ENCODE measurements at places on chromosomes 7 and 10.
A peak's percentile ranks its signal among the peaks of the same experiment; 100 is the strongest.

- no peak for DNase-seq
Measured at GRCh38 chr10:26970667-26971066, 109.9 kb upstream of the ABI1 start.

GRCh38 chr10:92486637-92487036, 87.3 kb downstream of the IDE start:
- no peak for DNase-seq

DNA sequence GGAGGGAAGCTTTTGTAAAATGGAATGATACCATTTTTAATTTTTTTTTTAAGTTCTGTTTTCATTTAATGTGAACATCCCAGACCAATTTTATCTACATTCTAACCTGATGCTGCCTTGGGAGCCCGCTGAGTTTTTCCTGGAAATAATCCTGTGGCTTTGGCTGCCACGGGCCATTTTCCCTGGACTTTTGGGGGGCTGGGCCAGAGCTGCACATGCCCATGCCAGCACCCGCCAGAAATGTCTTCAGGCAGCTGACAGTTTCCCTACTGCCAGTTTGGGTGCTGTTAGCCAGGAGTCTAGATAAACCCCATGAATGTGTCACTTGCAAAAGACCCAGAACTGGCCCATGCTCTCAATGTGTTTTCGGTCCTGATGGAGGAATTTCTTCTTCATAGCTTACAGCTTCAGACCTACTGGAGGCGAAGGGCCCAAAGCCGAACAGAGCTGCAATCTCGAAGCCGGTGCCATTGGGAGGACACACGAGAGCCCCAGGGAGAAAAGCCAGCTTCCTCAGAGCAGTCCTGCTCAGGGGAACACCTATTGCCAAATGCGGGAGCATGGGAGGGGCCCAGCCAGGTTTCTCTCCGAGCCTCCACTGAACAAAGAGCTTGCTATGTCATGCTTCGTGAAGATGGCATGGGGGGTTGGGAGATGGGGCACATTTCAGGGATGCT, 444.2 kb upstream of the MKI67 start:
- no peak for DNase-seq

- no peak for DNase-seq
Measured at GRCh38 chr7:7720750-7721621, 2.6 kb upstream of the RPA3 start.

DNA sequence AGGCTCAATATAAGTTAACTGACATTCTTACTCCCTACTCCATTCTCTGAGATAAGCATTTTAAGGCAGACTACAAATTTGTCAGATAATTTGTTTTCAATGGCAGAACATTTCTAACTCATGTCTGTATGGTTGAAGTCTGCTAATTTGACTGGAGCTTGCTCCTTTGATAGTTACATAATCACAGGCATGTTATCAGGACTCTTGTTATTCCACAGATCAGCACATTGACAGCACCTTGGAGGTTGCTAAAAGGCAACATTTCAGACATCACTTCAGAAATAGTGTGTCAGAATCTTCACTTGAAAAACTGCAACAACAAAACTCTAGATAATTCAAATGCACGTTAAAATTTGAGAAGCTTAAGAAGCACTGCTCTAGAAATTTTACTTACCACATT, 158.3 kb upstream of the PCLO start:
- no peak for DNase-seq

DNA sequence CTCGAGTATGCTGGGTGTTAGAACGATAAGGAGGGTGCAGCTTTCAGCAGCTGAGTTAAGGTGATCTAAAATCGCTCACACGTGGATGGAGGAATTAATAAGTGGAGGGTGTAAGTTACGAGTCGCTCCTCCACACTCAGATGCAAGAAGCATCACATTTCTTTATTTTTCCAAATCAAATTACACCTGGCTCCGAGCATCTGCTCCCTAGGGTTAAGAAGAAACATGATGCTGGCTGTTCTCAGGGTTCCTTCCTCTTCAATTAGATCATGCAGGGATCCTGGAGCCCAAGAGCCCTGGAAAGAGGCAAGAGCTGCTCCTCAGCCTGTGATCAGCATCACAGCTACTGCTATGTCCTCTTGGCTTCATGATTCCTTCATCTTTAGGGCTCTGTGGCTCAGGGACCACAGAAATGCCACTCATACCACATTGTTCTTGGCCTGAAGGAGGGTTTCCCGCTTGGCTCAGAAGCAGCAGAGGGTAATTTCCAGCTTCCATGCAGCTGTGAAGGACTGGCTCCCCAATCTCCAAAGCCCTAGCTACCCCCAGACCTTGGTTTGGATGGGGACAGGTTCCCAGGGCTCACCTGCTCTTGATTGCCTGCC, 235.9 kb upstream of the ZNF32 start:
- no peak for DNase-seq

GRCh38 chr7:128838109-128838779, 8.0 kb downstream of the FLNC start:
- DNase-seq, result no peak

- no peak for DNase-seq
Measured at GRCh38 chr7:152128252-152128651, 102.8 kb downstream of the GALNT11 start.

- DNase-seq, result no peak
Measured at GRCh38 chr7:45610660-45611299, 36.6 kb downstream of the ADCY1 start.

- no peak for DNase-seq
Measured at GRCh38 chr7:7957513-7957912, 11.1 kb upstream of the GLCCI1 start.

GRCh38 chr10:17768957-17769356, 17.0 kb downstream of the TMEM236 start:
- DNase-seq, result no peak

- DNase-seq, result no peak
Measured at GRCh38 chr10:61279400-61279799, 173.8 kb downstream of the TMEM26 start.

GRCh38 chr7:128129224-128129864, 98.1 kb upstream of the LRRC4 start:
- DNase-seq, result no peak

GRCh38 chr7:147759327-147759943, 831.1 kb upstream of the C7orf33 start:
- no peak for DNase-seq

DNA sequence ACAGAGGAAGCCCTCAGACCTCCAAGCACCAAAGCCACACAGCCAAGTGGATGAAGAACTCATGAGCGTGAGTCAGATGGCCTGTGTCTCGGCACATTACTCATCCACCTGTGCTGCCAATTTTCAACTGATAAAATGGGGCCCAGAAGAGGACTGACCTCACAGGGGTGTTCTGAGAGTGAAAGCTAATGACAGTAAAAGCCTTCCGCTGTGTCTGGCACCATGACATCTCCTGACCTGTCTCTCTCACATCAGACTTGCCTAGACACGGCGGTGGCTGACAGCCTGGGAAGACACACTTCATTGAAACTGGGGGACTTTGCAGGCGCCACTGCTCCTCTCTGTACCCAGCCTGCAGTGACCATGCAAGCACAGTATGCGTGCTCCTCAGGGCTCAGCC, 8.3 kb upstream of the SLC18A3 start:
- no peak for DNase-seq

GRCh38 chr7:72924386-72924732, 536 bp upstream of the POM121 start:
- peak; percentile 1 for DNase-seq

DNA sequence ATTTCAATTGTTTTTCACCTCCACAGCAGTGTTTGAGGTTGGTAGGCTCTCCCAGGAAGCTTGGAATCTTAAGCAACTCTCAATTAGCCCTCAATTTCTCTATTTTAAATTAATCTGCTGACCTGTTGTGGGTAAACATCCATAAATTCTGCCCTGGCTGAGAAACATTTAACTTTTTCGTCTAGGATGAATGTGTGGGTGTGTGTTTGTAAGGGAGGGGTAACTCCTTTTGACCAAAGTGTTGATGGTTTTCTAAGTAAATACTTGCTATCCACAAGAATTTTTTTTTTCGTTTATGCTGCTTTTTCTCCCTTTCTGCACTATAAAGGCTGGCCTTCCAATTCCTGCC, 973 bp downstream of the PPP3CB start:
- no peak for DNase-seq

GRCh38 chr10:73517166-73517888, 21.5 kb upstream of the PPP3CB start:
- no peak for DNase-seq

DNA sequence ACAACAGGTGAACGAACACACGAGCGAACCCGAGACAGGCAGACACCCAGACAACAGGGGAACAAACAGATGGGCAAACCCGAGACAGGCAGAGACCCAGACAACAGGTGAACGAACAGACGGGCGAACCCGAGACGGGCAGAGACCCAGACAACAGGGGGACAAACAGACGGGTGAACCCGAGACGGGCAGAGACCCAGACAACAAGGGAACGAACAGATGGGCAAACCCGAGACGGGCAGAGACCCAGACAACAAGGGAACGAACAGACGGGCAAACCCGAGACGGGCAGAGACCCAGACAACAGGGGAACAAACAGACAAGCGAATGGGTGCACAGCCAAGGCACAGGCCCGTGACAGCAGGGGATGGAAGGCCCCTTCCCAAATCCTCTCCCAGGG, 264.7 kb downstream of the ELFN1 start:
- no peak for DNase-seq

DNA sequence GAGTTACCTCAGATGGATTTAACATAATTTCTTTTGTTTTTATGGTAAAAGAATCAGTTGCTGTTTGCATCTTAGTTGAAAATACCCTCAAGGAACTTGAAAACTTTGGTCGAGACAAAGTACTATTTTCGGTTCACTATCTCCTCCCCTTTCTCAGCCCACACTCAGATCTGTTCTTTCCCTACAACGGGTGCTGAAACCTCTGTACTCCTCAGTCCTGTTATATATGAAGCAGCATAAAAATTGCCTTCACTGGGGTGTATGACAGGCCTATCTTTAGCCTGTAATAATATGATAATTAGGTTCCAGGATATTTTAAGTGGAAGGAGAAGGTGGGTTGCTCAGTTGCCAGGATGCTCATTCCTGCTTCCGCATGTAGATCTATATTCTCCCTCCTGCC, 105.2 kb upstream of the NOBOX start:
- DNase-seq, result no peak

GRCh38 chr7:47873762-47874161, 74.5 kb downstream of the PKD1L1 start:
- no peak for DNase-seq

GRCh38 chr10:76026176-76026771, 594.9 kb downstream of the LRMDA start:
- no peak for DNase-seq

DNA sequence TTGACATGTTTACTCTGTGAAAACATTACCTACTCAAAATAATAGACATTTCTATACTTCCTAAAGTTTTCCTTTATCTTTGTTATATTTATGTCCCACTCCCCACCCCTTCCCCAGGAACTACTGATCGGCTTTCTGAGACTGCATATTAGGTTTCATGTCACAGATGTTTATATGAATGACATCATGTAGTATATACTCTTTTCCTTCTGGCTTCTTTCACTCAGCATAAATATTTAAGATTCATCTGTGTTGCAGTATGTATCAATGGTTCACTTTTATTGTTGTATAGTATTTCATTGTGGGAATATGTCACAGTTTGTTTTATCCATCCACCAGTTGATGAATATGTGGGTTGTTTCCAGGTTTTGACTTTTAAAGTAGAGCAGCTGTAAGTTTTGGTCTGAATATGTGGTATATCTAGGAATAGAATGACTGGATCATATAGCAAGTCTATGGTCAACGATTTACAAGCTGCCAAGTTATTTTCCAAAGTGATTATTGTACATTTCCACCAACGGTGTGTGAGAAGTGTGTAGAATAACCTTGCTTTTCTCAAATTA, 73.8 kb upstream of the CAV2 start:
- no peak for DNase-seq

DNA sequence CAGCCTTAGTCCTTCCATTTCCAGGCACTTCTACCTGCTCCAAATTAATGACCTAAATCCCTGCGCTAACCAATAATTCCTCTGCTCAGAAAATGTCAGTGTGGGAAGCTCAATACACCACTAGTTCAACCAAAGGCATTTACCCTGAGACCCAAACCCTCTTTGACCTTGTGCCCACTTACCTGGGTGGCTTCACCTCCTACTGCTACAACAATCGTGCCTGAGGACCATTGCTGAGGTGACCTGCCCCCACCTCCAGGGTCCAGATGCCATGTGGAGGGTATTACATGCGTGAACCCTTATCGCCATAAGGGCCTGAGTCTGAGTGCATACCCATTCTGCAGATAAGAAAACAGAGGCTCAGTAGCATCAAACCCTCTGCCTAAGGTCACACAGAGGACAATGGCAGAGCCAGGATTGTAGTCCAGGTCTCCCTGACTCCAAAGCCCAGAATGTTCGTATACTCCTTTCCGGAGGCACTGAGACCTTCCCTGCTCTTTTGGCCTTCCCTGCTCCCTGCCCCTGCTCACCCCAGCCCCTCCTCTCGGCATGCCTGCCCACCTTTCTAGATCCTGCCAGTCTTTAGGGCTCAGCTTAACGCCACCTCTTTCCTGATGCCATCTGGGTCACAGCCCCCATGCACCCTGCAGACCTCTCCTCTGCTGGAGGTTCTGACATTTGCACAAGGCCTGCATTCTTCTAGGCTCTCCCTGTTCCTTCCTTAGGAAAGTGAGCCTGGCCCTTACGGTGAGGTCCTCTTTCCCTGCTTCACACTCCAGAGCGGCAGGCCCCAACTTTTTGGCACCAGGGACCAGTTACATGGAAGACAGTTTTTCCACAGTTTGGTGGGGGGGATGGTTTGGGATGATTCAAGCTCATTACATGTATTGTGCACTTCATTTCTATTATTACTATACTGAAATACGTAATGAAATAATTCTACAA, 94.9 kb downstream of the CHST15 start:
- DNase-seq, result no peak

- DNase-seq, result no peak
Measured at GRCh38 chr10:85433248-85433647, 933.3 kb downstream of the GRID1 start.

DNA sequence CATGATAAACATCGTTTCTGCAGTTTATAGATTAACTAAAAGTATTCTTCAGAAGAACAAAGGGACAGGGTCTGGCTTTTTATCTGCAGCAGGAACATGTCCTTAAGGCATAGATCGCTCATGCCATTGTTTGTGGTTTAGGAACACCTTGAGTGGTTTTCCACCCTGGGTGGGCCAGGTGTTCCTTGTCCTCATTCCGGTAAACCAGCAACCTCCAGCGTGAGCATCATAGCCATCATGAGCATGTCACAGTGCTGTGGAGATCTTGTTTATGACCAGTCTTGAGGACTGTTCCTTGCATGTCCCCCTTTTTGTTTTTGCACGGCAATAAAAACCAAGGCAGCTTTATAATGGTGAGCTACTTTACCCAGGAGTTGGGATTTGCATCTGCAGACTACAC, 33.9 kb downstream of the STOX1 start:
- DNase-seq, result no peak

DNA sequence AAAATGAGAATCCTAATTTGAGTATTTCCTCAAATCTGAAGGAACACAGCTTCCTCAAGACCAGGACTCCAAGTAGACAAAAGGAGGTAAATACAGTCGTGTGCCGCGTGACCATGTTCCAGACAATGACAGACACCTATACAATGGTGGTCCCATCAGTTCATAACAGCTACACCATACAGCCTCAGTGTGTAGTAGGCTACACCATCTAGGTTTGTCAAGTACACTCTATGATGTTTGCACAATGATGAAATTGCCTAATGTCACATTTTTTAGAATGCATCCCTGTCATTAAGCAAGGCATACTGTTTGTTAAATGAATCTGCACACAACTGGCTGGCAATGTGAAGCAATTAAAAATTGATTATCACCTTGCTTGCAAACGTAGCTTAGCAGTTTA, 107.9 kb downstream of the PROSER2 start:
- no peak for DNase-seq
